ENCODE measurements at places on chromosomes 1 and 21.
A peak's percentile ranks its signal among the peaks of the same experiment; 100 is the strongest.

- DNase-seq = no peak
Observed at GRCh38 chr1:244316407-244316806, 135.3 kb downstream of the ADSS2 start.

- DNase-seq = no peak
Observed at GRCh38 chr21:44433791-44434567, 21.3 kb upstream of the LRRC3 start.

DNA sequence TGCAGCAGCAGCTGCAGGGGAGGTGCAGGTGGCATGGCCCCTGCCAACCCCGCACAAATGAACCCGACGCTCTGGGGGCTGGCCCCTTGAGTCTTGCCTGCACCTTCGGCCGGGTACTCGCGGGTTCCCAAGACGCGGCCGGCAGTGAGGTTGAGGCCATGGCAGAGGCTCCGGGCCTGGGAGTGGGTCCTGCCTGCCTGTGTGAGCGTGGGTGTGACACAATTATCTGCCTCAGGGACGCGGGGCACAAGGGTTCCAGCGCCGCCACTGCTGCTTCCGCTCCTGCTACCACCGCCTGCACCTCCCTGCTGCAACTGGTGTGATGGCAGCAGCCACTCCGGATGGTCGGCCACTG, 20.9 kb upstream of the TGFB2 start:
- DNase-seq = no peak

GRCh38 chr1:59967141-59967697, 40.6 kb upstream of the CYP2J2 start:
- DNase-seq = peak; percentile 20

- DNase-seq = no peak
Observed at GRCh38 chr1:179709841-179710329, 33.2 kb upstream of the FAM163A start.

GRCh38 chr1:78095593-78095992, 49.8 kb downstream of the GIPC2 start:
- no peak for DNase-seq

All from NCI-H1417 (cell line).